ENCODE measurements at places on chromosomes 2 and 18. TPM values are rescaled to one million over a fixed set of nuclear protein-coding genes. Genes with fewer than 3 reads are reported as not detected.

- no peak for DNase-seq
Observed at GRCh38 chr18:70390371-70391090, 101.7 kb downstream of the SOCS6 start.

CYP1B1 gene
- 5.3 TPM for polyA plus RNA-seq

GRCh38 chr2:57920342-57920939, 126.2 kb upstream of the VRK2 start:
- no peak for DNase-seq

TNS1 gene
- polyA plus RNA-seq = 10.6 TPM

- no peak for DNase-seq
Observed at GRCh38 chr2:144500563-144500962, 19.4 kb downstream of the ZEB2 start.

DNA sequence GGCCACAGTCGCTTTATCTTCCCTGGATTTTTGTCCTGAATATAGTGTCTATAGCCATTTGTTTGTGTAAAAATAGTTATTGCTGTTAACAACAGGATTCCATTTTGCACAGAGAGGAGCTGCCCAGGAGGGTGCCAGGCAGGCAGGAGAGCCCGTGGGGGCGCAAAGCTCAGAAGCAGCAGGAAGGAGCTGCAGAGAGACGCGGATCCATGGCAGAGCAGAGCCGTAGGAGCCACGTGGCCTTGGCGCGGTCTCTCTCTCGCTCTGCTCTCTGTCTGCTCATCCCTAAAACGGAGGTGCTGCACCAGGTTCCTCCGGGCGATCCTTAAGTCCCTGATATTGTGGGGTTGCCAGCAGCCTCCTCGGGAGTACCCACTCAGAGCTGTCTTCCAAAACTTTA, 185.3 kb upstream of the MYT1L start:
- DNase-seq = no peak

MYO7B gene
- polyA plus RNA-seq = 0.08 TPM

- no peak for DNase-seq
Observed at GRCh38 chr2:226860087-226860486, 24.2 kb downstream of the RHBDD1 start.

COBLL1 gene
- 2.6 TPM for polyA plus RNA-seq

GRCh38 chr2:102770506-102770905, 8.7 kb downstream of the TMEM182 start:
- DNase-seq = no peak

M1AP gene
- polyA plus RNA-seq = not detected

- no peak for DNase-seq
Observed at GRCh38 chr18:7520200-7520785, 46.8 kb upstream of the PTPRM start.

GRCh38 chr2:222797261-222797660, 63.6 kb upstream of the ACSL3 start:
- DNase-seq = peak; percentile 45

GPC1 gene
- polyA plus RNA-seq = 97.7 TPM

PRSS56 gene
- 0.07 TPM for polyA plus RNA-seq

DNA sequence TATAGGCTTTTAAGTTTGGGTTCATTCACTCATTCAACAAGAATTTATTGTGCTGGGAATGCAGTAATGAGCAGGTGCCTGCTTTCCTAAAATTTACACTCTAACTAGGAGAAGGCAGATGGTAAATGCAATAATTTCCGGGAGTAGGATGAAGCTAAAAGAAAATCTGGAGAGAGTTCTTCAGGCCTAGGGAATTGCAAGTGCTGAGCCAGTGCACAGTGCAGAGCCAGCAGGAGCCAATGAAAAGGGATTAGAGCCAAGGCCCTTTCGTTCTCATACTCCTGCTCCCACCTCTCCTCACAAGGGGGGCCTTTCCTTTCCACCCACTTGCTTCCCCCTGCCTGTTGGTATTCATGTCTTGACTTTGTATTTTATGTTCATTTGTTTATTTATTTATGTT, 55.1 kb downstream of the CFAP221 start:
- DNase-seq = no peak

- DNase-seq = peak; percentile 78
Observed at GRCh38 chr2:65430603-65431420, 1.6 kb downstream of the SPRED2 start.

FBXO41 gene
- 7.0 TPM for polyA plus RNA-seq

DNA sequence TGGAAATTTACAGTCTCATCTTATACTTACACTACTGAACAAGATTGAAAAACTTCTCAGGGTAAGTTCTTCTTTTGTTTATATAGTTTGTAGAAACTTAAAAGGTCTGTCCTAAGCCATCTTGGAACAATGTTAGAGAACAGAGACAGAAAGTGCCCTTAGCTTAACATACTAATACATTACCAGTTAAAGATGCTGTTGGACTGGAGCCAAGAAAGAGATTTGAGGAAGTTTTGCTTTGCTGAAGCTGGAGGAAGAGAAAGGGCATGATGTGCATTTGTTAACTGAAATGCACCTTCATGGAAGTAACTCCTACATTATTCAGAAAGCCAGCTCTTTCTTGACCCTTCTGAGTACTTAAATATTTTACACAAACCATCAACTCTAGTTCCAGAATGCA, 66.5 kb upstream of the TNFRSF11A start:
- DNase-seq = no peak

DNA sequence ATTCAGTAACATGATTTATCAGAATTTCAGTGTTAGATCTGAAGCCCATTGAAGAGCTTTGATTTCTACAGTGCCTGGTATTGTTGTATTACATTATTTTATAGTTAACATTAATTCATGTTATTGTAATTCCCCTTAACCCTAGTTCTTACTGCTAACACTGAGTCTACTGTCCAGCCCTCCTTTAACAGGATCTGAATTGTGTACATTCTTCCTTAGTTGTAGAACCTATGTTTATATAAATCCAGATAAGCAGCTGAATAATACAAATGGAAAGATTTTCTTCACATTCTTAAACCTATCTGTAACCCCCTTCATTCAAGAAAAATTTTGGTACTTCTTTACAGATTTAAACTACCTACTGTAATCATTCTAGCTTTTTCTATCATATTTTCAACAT, 14.7 kb downstream of the NDUFAF7 start:
- DNase-seq = no peak

MPP4 gene
- polyA plus RNA-seq = 0.21 TPM

DNA sequence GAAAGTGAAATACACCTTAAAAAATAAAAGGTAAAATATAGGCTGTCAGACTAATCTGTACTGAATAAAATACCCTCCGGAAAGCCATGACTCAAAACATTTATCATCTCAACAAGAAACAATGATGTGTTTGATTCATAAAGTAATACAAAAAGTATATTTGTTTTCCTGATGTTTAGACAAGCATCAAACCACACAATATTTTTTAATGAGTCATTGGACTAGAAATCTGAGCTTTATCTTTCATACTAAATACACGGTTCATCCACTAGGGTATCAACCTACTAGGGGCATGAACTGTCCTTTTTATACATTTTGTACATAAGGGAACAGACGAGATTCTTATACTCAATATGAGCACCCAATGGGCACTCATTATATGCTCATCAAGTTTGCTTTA, 31.3 kb downstream of the CD226 start:
- DNase-seq = peak; percentile 7

DNA sequence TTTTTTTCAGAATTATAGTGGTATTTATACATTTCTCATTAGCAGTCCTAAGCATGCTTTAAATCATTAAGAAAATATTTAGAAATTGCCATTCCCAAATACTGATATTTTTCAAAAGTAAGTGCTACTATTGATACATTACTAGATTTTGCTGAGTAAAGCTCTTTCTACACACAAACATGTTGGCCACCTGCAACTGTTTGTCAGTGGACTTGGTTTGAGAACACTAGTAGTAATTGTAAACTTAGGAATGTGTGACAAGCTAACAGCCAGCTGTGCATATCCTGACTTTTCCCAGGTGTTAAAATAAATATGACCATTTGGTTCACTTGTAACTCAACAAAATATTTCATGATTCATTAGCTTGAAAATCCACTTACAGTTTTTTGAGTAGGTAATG, 103.1 kb downstream of the MSTN start:
- no peak for DNase-seq

RNF103 gene
- 20.0 TPM for polyA plus RNA-seq

DNA sequence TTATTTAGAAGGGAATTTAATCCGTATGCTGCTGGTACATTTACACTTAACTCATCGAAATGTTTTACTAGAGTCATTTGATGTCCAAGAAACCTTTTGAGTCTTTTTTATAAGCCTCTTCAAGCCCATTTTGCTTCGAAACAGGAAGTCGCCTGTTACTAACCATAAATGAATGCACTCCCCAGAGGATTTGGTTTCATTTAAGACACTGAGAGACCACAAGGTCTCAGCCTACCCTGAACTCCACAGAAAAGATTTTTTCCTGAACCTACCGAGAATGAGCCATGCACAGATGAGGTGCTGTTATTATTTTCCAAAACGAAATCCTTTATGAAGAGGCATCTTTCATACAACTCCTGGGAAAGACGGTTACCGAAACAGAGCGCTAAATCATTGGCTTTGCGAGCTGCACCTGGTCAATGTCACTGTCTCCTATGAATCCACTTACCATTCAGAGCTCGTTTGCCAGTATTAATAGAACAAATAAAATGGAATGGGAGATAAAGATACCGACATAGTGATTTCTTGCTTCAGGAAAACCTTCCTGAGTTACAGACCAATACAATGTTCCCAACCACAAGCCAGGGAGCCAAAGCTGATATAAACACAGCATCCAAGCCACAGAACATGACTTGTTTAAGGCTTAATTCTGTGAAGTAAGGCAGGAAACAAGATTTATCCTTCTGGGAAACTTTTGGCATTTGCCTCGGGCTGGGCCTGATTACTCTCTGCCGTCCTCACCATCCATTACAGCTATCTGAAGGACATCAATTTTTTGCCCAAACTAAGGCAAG, 382.1 kb downstream of the OSR1 start:
- no peak for DNase-seq

TWSG1 gene
- 19.4 TPM for polyA plus RNA-seq

- DNase-seq = no peak
Observed at GRCh38 chr2:140747665-140748064, 1383.2 kb downstream of the LRP1B start.

DNA sequence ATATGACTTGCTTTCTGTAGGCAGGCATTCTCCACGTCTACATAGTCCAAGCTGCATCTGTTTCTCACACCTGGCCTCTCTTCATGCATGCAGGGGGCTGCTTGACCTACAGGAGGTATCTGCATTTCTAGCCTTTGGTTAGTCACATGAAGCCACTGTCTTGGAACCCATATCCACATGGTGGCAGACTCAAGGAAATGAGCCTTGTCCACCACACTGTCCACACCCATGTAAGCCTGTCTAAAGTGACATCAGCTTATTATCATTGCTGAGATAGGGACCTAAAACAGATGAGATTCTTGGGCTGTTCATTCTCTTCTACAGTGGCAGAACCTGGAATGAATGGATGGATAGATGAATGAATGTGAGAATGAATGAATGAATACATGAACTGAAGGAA, 160.4 kb downstream of the DOCK10 start:
- DNase-seq = peak; percentile 41
